ENCODE measurements at places on chromosomes 2 and 18.
A peak's percentile ranks its signal among the peaks of the same experiment; 100 is the strongest.

DNA sequence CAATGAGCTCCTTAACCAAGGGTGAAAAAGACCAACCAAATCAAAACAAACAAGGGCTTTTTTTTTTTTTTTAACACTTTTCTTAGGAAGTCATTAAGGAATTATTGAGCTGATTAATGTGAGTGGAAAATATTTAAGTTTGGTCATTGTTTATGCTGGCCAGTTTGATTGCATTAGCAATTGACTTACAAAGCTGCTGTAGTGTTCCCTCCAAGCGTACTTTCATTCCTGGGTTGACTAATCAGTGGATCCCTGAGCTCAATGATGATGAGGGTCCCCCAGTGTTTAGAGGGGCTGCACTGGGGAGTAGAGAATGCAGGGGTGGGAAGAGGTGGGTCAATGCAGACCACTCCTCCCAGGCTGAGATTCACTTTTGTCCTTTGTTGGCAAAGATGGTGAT lies 119.3 kb downstream of the PRKCE start:
- DNase-seq, result no peak

- DNase-seq, result no peak
Measured at GRCh38 chr2:201127570-201127969, 11.6 kb downstream of the CFLAR start.

GRCh38 chr18:12839057-12839525 lies 44.9 kb downstream of the PTPN2 start:
- no peak for DNase-seq

DNA sequence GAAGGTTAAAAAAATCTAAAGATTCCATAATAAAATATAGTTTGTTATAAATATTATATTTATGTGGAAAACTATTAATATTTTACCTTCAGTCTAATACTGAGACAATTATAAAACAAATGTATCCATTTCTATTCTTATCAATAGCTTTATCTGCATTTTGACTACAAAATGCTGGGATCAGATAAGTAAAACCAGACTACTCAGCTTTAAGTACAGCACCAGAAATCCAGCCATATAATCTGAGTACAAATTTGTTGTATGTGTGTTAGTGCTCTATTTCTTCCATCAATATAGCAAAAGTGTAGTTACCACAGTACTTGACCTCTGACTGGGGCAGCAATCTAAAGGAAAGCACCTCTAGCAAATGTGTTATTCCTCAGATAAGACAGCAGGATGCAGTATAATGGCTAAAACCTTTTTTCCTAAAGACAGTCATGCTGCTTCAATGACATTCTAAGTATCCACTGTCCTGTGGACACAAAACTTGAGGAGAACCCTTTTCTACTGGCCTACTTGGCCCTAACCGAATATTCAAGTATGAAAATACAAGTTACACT lies 68.1 kb downstream of the OLA1 start:
- DNase-seq, result no peak

GRCh38 chr2:191499874-191500565 lies 177.9 kb upstream of the NABP1 start:
- no peak for DNase-seq

GRCh38 chr2:4408321-4408720 lies 704.9 kb downstream of the DCDC2C start:
- DNase-seq, result no peak

GRCh38 chr18:71760541-71760940 lies 783.6 kb downstream of the CBLN2 start:
- DNase-seq, result no peak

GRCh38 chr2:81551040-81551634 lies 1246.6 kb upstream of the LRRTM1 start:
- DNase-seq, result no peak

- DNase-seq, result no peak
Measured at GRCh38 chr2:148603562-148603920, 41.0 kb upstream of the EPC2 start.

DNA sequence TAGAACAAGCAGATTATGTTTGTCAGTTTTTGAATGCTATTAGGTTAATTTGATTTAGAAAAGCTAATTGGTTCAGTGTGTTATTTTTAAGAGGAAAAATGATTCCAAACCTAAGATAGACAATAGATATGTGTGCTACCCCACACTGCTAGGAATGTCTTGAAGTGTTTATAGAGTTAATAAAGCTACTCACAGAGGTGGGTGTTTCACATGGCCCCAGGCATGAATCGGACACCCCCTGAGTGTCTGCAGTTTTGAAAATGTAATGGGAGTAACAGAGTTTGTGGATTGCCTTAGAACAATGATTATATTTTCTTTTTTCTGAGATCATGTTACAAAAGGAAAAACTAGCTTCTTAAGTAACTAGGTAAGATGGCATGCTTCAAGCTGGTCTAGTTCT lies 348.3 kb downstream of the ADCYAP1 start:
- no peak for DNase-seq

DNA sequence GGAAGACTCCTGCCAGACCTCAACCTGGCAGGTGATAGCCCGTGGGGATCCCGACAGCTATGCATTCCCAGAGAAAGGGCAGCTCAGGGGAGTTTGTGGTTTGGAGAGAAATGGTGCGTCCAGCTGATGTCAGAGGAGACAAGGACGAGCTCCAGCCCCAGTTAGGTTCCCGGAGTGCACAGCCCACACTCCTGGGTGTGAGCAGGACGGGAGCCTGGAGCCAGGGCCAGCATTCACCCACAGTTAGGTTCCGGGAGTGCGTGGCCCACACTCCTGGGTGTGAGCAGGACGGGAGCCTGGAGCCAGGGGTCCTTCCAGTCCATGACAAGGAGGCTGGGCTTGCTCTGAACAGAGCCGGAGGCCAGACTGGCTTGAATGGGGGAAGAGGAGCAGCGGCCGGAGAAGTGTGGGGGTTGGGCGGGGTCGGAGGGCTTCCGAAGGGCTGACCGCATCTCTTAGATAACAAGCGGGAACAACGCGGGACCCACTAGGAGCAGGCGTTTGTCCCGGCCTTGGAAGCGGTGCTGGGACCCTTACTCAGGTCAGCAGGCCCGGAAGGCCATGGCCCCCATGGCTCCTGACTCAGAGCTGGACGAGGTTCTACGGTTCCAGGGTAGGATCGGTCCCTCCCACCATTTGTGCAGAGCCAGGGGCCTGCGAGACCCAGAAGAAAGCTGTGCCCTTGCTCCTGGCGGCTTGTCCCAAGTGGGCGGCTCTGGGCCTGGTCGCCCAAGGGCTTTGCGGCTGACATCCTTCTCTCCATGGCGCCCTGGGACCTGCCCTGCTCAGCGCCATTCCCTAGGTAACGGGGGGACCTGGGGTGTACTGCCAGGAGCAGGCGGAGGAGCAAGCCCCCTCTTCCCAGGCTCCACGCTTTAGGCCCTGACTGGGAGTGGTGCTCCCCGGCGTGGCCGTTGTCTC lies 185.6 kb downstream of the RTP5 start:
- DNase-seq, result no peak

GRCh38 chr2:233593201-233593600 lies 24.2 kb upstream of the UGT1A8 start:
- no peak for DNase-seq

GRCh38 chr18:76496194-76496890 lies 1.3 kb upstream of the ZNF516 start:
- DNase-seq, result no peak

DNA sequence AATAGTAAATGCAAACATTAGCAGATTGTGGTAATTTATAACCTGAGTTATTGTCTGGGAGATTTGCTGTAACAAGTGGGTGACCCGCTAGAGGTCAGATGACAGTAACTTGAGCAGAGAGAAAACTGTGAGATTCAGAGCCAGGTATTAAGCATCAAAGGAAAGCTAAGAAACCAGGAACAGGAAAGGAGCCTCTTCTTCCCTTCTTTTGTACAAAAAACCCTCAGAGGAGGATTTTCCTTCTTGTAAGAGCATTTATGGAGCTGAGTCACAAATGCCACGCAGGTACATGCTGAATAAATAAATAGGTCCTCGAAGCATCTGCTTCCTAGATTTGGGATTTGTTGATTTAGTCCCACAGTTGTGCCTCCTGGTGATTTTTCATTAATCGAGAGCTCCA lies 146.5 kb downstream of the SH3BP4 start:
- no peak for DNase-seq

DNA sequence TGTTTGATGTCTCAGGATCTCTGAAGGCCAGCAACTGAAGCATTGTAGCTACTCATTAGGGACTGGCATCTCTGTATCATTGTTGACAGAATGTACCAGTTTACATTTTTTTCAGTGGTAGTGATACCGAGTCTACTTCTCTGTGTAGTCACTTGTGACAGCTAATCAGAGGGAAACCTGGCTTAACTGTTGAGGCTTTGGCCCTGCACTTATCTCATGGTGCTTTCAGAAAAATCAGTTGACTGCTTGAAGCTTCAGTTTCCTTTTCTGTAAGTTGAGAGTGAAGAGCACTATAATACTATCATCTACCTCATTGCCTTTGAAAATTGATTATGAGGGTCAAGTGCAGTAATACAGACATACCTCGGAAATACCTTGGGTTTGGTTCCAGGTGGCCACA lies 90.0 kb downstream of the COMMD1 start:
- DNase-seq, result no peak

GRCh38 chr2:36952748-36953197 lies 13.6 kb downstream of the STRN start:
- DNase-seq, result no peak

DNA sequence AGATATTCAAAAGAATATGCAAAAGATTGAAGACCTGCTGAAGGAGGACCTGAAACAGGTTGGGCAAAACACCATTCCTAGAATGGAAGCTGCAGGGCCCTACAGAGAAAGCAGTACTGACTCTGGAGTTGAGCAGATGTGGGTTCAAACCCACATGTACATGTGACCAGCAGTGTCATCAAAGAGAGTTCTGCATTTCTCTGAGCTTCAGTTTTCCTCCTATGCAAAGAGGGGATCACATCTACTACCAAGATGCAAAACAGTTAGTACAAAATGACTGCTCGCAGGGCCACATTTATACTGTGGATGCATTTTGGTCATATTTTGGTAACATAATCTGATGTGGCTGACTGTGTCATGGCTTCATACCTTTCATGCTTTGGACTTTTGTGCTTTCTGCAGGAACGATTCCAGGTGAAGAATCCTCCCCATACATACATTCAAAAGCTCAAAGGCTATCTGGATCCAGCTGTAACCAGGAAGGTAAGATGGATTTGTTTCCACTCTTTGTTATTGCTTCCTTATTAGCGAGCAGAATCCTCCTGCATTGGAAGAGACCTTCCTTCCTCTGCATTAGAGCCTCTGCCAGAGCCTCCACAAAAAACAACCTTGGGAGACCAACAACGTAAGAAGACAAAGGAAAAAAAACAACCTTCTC lies 174.8 kb downstream of the PRPF40A start:
- no peak for DNase-seq

- DNase-seq, result no peak
Measured at GRCh38 chr2:35391736-35392442, 963.7 kb upstream of the CRIM1 start.

GRCh38 chr2:128686497-128686859 lies 367.8 kb upstream of the HS6ST1 start:
- no peak for DNase-seq

- no peak for DNase-seq
Measured at GRCh38 chr18:58476516-58477256, 152.2 kb downstream of the ALPK2 start.

GRCh38 chr2:191041418-191042161 lies 27.6 kb upstream of the STAT1 start:
- peak; percentile 63 for DNase-seq

DNA sequence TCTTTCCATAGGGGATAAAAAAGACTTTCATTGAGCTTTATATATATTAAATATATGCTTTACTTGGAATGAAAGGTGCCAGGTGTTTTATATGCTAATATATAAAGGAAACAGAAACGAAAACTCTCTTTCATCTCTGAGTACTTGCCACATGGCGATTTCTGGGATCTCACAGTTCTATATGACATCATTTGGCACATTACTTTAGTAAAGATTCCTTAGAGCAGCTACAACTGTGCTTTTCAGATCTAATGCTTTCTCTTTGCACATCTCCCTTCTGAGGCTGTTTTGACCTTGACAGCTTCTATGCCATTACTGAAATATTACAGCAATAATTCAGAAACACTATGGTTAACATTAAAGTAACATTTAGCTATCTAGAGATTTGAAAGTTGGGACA lies 1082.9 kb upstream of the CDH2 start:
- no peak for DNase-seq

Measured in NT2/D1 (cell line).